Iris pigment epithelial cell (primary cell): ENCODE measurements at places on chromosomes 11 and 22.

DNA sequence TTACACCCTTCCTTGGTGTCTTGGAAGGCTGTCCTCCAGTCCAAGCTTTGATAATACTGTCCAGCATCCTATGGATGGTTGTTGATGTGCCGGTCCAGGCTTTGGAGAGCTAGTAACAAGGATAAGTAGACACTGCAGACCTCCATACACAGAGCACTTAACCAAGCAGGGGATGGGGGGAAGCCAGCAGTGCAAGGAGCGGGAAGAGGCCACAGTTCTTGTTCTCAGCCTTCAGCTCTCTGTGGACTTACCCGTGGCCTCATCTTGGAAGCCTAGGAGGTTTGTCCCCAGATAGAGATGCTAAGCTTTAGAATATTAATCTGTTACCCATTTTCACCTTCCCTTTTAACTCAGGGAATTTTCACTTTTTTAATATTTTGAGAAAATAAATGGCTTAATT lies 30.9 kb upstream of the ZC3H12C start:
- DNase-seq: no peak

GRCh38 chr11:70048279-70049024 lies 29.7 kb upstream of the ANO1 start:
- peak; percentile 5 for DNase-seq

- no peak for DNase-seq
Observed at GRCh38 chr11:126862664-126863243, 137.8 kb downstream of the KIRREL3 start.

- no peak for DNase-seq
Observed at GRCh38 chr11:72751116-72752087, 806 bp downstream of the ARAP1 start.

DNA sequence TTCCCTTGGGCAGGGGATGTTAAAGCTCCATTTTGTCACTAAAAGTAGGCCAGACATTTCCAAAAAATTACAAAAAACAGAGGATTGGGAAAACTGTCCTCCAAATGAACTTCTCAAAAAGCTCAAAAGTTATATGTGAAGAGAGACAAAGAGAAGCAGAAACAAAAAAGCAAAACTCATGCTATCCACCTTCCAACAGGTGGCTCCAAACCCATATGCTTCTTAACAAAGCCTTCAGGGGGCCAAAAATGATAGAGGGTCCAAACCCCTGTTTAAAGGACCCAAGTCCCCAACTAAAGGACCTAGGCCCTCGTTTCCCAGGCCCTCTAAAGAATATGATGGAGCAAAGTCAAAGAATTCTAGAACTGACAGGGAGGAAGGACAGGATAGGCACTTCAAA lies 146.7 kb downstream of the AASDHPPT start:
- DNase-seq: no peak

DNA sequence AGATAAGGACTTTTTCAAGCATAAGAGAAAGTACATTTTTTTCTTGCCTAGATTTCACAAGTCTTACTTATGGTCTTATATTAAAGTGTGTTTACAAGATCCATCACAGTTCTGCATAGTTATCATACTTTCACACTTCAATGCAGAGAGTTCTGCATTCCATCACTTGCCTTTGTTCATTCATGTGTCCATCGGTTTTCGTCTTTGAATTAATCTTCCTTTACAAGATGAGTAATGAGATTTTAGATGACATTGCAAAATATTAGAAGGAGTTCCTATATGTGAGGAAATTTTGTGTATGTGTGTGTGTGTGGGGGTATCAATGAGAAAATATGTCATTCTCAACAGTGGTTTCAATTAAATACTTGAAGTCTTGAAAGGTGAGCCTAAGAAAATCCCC lies 98.1 kb upstream of the GUCY1A2 start:
- peak; percentile 69 for DNase-seq

DNA sequence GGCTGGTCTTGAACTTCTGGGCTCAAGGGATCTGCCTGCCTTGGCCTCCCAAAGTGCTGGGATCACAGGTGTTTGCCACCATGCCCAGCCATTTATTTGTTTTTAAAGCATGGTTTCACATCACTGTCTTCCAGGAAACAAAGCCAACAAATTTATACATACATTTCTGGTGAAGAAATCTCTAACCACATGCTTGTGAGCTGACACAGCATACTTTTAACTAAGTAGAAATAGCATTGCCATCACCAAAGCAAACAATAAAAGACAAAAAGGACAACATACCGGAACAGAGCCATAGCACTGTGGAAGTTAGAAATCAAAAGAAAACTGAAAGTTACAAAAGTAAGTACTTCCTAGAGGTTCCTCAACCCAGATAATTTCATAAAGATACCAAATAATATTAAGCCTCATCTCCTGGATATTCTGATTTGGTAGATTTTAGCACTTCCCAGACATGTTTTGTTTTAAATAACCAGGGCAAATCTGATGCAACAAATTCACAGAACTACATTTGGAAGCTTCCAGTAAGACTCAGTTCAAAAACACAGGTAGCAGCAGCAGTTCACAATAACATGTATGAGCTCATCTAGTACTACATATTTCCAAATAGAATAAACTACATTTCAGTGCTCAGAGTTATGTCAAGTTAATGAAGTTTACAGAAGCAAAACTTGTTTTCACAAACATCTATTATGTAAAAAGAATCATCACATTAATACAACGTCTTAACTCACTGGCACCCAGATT lies 70.6 kb downstream of the RRAS2 start:
- DNase-seq: peak; percentile 91

- DNase-seq: no peak
Observed at GRCh38 chr11:61534025-61534932, 25.7 kb downstream of the LRRC10B start.

DNA sequence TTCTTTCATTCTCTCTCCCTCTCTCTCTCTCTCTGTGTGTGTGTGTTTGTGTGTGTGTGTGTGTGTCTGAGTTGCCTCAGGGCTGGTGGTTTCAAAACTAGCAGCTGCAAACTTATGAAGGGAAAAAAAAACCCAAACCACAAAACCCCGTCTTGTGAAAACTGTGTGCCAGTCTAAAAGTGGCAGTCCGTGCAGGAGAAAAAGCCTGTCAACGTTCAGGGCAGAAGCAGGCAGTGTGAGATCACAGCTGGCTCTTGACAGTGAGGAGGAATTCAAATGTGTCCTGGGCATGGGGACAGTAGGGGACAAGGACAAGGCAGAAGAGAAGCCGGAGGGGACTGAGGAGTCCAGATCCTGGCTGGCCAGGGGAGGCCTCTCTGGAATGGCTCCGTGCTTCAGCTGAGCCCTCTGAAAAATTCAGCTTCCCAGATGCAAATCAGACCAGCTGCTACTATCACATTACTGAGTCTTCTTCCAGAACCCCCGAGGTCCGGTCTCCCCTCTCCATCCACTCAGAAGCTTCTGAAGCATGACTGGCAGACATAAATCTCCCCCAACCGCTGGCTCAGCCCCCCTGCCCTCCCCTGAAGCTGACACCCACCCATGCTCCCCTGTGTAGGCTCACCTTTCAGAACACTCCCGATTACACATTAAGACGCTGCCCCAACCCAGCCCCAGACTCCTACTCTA lies 31.9 kb downstream of the FLI1 start:
- DNase-seq: peak; percentile 67

- no peak for DNase-seq
Observed at GRCh38 chr11:131662317-131662972, 292.0 kb downstream of the NTM start.

DNA sequence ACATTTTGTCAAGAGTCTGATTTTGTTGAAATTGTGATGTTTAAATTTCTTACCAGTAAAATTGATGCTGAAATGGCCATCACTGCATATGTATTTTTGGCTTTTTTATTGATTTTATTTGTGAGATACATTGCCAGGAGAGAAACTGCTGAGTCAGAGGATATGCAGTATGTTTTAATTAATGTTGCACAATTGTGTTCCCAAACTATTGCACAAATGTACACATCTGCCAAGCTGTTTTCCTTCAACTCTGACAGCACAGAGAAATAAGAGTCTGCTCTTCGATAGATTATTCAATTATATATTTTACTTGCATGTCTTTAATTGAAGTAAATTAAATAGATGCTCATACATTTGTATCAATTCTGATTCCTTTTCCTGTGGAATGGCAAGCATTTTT lies 640.2 kb upstream of the LUZP2 start:
- DNase-seq: peak; percentile 82

GRCh38 chr11:125214601-125215565 lies 50.3 kb downstream of the PKNOX2 start:
- peak; percentile 6 for DNase-seq

- DNase-seq: no peak
Observed at GRCh38 chr22:44542561-44543222, 44.7 kb upstream of the RTL6 start.

- no peak for DNase-seq
Observed at GRCh38 chr22:20091690-20092476, 11.8 kb downstream of the DGCR8 start.

DNA sequence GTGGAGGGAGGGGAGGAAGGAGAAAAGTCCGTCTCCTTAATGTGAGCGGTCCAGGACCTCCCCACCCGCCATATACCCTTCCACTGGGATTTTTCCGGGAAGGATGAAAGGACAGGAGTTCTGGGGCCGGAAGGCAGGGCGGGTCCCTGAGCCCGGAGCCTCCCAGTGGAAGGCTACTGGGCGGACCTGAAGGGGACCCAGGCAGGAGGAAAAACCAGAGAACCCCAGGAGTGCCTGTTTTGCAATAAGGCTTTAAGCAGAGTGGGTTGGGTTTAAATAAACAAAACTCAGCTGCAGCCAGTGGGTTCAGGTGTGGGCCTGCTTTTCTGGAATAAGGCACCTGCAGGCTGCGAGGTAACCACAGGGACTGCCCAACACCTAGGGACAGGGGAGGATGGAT lies 1.7 kb upstream of the CELSR1 start:
- DNase-seq: no peak

GRCh38 chr11:863910-864827 lies 21.5 kb downstream of the TSPAN4 start:
- no peak for DNase-seq

GRCh38 chr11:108198833-108199232 lies 23.6 kb downstream of the NPAT start:
- no peak for DNase-seq

GRCh38 chr11:2235588-2236326 lies 34.6 kb downstream of the ASCL2 start:
- no peak for DNase-seq

DNA sequence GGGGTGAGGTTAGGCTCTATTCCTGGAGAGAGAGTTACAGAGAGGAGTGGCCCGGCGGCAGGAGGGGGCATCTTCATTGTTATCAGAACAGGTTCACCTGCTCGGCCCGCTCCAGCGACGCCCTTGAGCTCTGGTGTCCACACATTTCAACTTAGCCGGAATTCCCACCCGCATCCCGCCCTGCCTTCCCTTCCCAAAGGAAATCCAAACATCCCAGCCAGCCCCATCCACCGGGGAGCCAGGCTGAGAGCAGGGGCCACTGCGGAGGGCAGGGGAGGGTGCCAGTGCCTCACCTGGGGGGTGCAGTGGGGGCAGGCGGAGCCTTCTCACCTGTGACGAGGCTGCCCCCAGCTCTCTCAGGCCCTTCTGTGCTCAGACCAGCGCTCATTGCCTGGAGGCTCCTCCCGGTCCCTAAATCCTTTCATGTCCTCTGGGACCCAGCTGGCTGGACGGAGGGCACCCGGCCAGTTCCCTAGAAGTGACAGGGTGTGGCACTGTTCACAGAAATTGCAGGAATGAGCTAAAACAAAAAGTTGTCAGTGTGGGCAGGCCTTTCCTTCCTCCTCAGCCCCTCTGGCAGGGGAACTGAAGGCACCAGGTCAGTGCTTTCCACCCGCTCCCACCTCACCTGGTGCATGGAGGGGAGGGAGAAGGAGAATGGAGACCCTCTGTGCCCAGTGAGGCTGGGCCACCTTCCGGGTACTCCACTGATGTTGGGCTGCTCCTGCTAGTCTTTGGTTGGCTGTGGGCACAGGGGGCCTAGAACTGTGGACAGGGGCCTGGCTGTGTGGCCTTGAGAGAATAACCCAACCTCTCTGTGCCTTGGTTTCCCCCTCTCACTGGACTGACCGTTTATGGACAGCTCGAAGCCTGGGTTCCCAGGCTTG lies 2.2 kb upstream of the MRGPRG start:
- DNase-seq: no peak

GRCh38 chr11:120404495-120404894 lies 68.3 kb downstream of the ARHGEF12 start:
- DNase-seq: no peak

DNA sequence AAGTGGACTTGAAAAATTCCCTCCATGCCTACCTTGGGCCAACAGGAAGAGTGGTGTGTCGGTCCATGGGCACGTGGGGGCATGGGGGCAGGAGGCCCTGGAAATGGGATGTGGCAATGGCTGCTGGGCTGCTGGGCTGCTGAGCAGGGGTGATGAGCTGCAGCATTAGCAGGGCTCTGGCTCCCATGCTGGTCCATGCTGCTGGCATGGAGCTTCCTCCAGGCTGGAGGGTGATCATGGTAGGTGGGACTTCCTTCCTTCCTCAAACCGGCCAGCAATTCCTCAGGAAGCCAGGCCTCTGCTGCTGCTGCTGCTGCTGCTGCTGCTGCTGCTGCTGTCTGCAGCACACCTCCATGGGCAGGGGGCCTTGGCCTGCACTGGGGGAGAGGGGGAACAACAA lies 4.3 kb downstream of the RGL4 start:
- DNase-seq: no peak

GRCh38 chr22:46972901-46973831 lies 210.7 kb downstream of the TBC1D22A start:
- no peak for DNase-seq

GRCh38 chr11:47056261-47056915 lies 119.8 kb downstream of the CSTPP1 start:
- peak; percentile 89 for DNase-seq
